ENCODE measurements at places on chromosomes 6 and 20.
A peak's percentile ranks its signal among the peaks of the same experiment; 100 is the strongest.

GRCh38 chr6:113860181-113860955, 3.2 kb downstream of the MARCKS start:
- no peak for DNase-seq

- no peak for DNase-seq
These were observed 68.7 kb upstream of the TAB2 start for GRCh38 chr6:149248693-149249369.

- no peak for DNase-seq
These were observed 85.1 kb upstream of the ATXN1 start for GRCh38 chr6:16846399-16846778.

DNA sequence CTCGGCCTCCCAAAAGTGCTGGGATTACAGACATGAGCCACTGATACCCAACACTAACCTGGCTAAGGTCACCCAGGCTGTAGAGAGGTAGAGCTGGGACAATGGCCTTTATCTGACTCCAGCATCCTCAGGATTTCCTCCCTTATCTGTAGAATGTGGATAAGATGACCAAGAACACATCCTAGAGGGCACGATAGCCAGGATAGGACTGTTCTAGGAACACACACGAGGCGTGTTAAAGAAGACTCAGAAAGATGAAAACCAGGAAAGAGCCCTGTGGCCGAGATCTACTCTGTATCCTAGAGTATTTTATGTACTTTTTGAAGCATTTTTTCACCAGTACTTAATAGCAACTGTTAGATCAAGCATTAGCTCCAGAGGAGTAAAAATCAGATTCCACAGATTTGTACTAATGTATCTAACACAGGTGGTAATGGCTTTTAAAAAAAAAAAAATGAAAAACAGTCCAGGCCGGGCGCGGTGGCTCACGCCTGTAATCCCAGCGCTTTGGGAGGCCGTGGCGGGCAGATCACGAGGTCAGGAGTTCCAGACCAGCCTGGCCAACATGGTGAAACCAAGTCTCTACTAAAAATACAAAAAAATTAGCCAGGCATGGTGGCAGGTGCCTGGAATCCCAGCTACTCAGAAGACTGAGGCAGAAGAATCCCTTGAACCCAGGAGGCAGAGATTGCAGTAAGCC, 17.3 kb downstream of the PPP1R10 start:
- no peak for DNase-seq

DNA sequence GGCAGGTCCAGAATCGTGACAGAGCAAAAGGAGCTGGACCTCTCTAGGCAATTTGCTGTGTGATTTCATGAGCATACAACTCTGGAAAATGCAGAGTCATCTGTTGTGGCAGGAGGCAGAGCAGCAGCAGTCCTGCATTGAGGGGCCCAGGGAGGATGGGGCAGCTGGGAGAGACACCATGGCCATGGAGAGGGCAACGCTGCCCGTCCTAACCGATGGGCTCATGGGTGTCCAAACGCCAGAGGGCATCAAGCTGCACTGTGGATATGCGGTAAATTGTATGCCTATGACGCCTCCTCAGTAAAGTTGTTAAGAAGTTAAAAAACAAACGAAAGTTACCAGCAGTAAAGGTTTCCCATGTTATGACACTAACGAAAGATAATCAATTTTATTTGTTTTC, 42.2 kb upstream of the DACT2 start:
- DNase-seq, result no peak

GRCh38 chr6:90080876-90081481, 186.7 kb downstream of the GJA10 start:
- no peak for DNase-seq

DNA sequence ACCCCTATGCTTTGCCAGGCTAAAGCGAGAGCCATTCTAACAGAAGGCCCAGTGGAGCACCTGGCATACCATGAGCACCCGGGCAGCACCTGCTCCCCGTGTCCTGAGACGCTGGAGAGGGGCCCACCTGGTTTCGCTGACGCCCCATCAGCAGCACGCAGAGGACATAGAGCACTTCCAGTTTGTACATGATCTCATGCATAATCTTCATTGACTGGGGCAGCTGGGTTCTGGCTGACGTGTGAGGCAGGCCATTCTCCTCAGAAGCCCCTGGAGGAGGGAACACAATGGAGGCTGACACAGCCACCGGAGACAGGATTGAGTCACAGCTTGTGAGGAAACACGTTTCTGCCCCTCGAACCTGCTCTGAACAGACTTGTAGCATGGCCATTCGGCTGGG, 65.4 kb downstream of the MYH7B start:
- no peak for DNase-seq

GRCh38 chr6:76942203-76942966, 520.9 kb downstream of the HTR1B start:
- DNase-seq, result peak; percentile 34

DNA sequence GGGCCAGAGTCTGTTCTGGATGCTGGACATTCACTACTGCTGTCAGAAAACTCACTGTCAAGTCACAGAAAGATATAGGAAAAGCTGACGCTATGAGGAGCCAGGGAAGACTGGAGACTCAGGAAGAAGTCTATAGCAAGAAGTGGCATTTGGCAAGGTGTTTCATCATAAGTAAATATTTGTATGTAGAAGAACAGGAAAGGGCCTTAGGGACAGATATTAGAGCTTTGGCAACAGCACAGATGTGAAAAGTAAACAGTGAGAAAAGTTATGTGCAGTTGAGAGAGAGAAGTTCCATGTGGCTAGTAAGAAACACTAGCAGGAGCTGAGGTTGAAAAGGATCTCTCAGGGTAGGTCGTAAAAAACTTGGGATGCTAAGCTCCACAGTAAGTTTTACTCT, 868.9 kb downstream of the PHF3 start:
- no peak for DNase-seq

DNA sequence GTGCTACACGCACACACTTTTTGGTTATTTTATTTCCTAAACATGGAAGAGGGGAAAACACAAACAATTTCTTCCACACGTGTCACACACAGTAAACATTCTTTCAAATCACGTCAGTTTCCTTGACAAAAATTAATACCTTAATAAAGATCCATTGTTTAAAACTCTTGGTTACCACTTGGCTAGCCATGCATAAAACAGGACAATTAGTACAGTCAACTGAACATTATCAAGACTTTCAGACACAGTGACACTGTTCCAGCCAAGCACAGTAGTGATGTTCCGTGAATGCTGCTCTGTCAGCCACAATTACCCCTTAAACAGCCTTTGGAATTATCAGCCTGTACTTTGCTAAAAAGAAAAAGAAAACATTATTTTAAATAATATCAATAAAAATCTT, 50.8 kb downstream of the GMDS start:
- no peak for DNase-seq

DNA sequence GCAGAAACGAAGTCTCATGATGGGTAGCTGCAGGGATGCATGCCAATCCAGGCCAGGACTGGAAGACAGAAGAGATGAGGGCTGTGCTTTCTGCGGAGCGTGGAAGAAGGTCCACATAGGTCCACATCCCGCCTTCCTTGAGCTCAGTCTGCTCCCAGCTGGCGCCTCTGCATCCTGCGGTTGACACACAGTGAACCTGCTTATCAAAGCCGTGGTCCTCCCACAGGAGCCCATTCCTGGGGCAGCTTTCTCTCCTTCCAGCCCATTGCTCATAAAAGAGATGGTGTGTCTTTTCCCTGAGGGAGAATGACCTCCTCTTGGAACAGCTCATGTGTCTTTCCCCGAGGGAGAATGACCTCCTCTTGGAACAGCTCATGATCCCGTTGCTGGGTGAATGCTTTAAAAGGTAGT, 225.4 kb downstream of the CDH4 start:
- no peak for DNase-seq

- no peak for DNase-seq
These were observed 120.9 kb downstream of the MANEA start for GRCh38 chr6:95698271-95698670.
